ENCODE measurements at places on chromosomes 12 and 14.

- DNase-seq, result no peak
Measured at GRCh38 chr12:92044435-92044834, 101.2 kb downstream of the BTG1 start.

- peak; percentile 67 for DNase-seq
Measured at GRCh38 chr14:58607131-58607951, 30.4 kb upstream of the DACT1 start.

DNA sequence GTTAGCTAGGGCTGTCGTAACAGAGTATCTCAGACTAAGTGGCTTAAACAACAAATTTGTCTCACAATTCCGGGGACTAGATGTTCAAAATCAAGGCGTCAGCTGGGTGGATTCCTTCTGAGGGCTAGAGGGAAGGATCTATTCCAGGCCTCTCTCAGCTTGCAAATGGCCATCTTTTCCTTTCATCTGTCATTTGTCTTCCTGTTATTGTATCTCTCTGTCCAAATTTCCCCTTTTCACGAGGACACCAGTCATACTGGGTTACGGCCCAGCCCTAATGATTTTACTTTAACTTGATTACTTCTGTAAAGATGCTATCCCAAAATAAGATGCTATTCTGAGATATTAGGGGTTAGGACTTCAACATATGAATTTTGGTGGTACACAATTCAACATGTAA lies 119.0 kb upstream of the CPSF6 start:
- DNase-seq, result no peak

DNA sequence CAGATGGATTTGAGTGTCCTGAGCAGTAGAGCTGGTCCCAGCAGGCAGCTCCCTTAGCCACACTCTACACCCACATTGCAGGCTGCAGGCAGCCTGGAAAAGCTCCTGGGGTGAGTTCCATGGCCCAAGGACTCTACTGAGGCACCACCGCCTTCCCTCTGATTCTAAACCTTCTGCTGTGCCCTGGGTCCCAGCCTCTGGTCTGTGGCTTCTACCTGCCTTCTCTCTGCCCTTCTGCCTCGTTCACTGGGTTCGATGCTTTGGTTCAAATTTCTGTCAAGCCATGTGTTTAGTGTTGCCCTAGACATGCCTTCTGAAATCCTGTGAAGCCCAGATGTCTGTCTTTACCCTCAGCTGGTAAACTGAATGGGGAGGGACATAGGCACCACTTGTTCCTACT lies 1.5 kb upstream of the FGF6 start:
- no peak for DNase-seq

DNA sequence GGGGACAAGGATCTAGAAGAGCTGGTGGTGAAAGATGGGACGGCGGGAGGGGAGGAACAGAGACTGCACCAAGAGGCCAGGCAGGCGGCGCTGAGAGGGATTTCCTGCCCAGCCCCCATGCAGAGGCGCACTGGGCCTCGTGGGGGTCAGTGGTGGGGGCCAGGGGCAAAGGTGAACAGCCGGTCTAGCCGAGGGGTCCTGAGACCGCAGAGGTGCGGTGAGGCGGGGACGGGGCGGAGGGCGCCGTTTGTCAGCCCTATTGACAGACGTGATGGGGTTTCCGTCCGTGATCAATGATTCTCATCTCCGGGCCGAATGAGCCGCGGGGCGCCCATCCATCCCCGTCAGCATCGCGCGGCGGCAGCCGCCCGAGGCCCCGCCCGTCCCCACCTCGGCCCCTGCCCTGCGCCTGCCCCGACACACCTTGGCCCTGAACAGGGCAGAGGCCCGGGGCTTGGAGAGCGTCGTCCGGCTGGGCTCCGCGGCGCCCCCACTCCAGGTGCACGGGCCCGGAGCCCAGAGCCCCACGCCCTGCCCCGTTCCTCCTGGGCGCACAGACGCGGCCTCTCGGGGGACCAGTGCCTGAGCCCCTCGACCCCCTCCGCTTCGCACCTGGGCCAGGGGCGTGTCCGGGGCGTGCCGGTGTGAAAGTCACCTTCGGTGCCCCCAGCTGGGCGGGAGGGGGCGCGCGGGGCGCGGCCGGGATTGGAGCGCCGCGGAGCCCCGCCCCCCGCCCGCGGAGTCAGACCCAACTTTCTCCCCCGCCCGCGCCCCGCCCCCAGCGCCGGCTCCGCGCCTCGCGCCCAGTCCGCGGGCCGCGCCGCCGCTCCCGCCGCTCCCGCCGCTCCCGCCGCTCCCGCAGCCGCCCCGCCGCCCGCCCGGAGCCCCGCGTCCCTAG lies at the start of gene NXPH4:
TSS of gene NXPH4 (plus strand) at position 781 of the 898 bp plus-strand sequence. CDS start 176 bp downstream, outside the sequence.
- peak; percentile 43 for DNase-seq

GRCh38 chr14:65214741-65215140 lies 112.4 kb upstream of the MAX start:
- no peak for DNase-seq

Measured in retina (tissue), 1 donor.